Posterior vena cava (tissue), 2 donors: ENCODE measurements at places on chromosomes 2 and 18. TPM values are rescaled to one million over a fixed set of nuclear protein-coding genes. Genes with fewer than 3 reads are reported as not detected.
A peak's percentile ranks its signal among the peaks of the same experiment; 100 is the strongest.

GRCh38 chr2:27336173-27336572 lies 13.3 kb upstream of the MPV17 start:
- peak; percentile 62 for DNase-seq

DNA sequence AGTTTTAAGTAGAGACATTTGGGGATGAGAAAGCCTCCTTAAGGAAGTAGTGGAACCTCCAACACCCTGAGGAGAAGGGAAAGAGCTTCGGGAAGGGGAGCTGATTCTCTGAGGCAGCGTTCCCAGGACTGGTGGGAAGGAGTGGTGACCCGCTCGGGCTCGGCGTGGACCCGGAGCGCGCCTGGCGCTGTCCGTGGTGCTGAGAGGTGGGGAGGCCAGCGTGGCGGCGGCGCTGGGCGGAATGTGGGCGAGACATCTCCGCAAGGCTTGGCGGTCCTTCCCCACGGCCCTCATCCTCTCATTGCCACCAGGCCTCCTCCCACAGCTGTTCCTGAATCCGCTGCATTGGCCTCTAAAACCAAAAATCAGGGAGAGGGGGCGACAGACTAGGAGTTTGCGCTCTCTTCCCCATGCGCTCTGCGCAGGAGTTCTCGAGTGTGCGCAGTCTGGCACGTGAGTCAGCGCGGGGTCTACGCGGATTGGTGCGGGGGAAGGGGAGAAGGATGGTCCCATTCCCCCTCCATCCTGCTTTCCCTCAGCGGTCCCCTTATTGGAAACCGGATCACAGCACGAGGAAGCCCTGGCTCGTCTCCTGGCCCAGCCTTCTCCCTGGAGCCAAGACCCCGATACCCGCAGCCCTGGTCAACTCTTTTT lies 857 bp downstream of the RESP18 start:
- no peak for DNase-seq

- DNase-seq: no peak
Observed at GRCh38 chr2:27870724-27871123, 19.5 kb downstream of the RBKS start.

DNA sequence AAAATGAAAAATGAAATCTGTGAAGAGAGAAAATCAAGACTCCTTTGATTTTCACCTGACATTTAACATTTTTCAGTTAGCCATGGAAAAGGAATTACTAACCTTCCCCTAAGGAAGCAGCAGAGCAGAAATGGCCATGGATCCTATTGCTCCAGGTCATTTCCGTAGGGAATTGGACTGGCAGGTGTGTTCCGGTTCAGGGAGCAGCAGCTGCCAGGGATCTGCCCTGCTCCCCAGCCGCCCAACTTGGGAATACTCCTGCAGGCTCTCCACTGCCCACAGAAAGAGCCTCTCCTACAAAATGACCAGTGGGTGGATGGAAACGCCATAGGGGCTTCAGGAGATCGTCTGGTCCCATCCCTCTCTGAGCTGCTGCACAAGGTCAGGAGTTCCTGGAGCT lies 86.0 kb upstream of the MAPK4 start:
- no peak for DNase-seq

- no peak for DNase-seq
Observed at GRCh38 chr2:7681881-7682461, 764.8 kb downstream of the RNF144A start.

LAMA3 gene
- total RNA-seq: 38.6 TPM

MORN2 gene
- 11.2 TPM for total RNA-seq

SOX11 gene
- total RNA-seq: not detected

TUBA4B gene
- not detected for total RNA-seq

CTAGE1 gene
- total RNA-seq: not detected
